ENCODE measurements at places on chromosomes 11 and 22.

DNA sequence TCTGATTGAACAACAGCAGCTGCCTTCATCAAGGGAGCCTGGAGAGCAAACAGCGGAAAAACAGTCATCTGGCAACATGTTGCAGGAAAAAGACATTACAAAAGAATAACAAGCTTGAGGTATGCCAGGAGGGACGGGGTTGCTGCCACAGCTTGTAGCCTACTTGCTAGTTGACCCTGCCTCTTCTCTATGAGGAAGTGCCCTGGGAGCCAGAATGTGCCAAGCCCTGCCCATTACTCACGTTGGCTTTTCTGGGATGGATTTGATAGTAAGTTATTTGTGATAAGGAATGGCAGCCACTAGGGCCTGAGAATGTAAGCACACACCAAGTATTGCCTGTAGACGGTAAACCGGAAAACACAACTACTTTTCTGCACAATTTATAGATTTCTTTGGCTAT is 113.5 kb upstream of the KIRREL3 start:
- no peak for DNase-seq

DNA sequence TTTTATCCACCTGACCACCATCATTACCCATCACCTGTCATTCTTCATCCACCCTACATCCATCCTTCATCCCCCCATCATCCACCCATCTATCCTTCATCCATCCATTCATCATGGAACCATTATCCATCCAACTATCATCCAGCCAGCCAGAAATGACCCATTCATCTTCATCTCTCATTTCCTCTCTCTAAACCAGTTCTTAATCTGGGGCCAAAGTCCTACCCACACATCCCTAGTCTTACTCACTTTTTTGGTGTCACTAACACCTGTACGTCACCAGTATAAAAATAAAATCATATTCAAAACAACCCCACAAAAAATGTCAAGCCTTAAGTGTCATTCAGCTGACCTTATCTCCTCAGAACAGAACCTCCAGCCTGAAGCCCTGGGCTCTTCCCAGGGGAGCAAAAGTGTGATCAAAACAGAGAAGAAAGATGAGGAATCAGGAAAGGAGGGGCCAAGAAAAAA is 12.3 kb downstream of the SPI1 start:
- no peak for DNase-seq

DNA sequence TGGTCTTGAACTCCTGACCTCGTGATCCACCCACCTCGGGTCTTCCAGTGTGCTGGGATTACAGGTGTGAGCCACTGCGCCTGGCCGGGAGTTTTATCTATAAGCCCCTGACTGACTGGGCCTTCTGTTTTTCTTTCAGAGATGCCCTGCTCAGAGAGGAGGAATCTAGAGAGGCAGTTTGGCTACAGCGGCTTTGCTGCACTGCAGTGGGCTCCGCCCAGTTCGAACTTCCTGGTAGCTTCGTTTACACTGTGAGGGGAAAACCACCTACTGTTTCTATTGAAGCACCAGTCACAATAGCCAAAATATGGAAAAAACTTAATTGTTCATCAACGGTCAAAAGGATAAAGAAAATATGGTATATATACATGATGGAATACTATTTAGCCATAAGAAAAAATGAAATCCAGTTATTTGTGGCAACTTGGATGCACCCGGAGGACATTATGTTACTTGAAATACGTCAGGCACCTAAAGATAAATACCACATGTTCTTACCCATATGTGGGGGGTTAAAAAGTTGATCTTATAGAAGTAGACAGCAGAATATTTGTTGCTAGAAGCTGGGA is 31.9 kb upstream of the FAM181B start:
- no peak for DNase-seq

- no peak for DNase-seq
Measured at GRCh38 chr11:33321422-33321821, 64.2 kb downstream of the HIPK3 start.

- DNase-seq = no peak
Measured at GRCh38 chr22:32820131-32821119, 18.9 kb downstream of the TIMP3 start.

GRCh38 chr11:35905646-35906276 is 38.1 kb upstream of the LDLRAD3 start:
- no peak for DNase-seq

GRCh38 chr11:43687120-43687791 is 6.7 kb downstream of the HSD17B12 start:
- DNase-seq = peak; percentile 10

DNA sequence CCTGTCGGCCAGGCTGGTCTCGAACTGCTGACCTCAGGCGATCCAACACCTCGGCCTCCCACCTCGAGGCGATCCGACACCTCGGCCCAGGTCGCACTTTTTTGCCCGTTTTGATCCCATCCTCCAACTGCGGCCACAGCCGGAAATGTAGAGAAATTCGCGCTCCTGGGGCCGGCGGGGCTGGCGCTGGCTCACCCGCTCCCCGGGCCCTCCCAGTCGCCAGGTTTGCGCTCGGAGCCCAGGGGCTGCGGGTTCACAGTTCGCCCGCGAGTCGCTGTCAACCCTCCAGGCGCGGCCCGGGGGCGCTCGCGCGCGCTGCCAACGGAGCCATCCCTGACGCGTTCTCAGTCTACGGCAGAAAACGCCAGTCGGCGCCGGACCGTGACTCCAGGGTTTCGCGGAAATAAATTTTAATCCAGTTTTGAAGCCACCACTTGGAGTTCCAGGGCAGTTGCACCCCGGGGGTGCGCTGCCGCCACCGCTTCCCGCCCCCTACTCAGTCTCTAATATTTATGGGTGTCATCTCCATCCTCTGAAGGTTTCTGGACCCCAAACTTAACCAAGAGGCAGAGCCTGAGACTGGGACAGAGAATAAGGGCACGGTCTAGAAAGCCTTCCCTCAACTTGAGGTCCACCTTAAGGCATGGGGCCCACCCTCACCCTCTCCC is 1.5 kb upstream of the KLHDC7B start:
- peak; percentile 80 for DNase-seq

- no peak for DNase-seq
Measured at GRCh38 chr11:57095417-57095816, 86.3 kb upstream of the LRRC55 start.

- no peak for DNase-seq
Measured at GRCh38 chr11:133500435-133500834, 31.9 kb downstream of the OPCML start.

- no peak for DNase-seq
Measured at GRCh38 chr22:37355174-37355573, 72.1 kb downstream of the ELFN2 start.

DNA sequence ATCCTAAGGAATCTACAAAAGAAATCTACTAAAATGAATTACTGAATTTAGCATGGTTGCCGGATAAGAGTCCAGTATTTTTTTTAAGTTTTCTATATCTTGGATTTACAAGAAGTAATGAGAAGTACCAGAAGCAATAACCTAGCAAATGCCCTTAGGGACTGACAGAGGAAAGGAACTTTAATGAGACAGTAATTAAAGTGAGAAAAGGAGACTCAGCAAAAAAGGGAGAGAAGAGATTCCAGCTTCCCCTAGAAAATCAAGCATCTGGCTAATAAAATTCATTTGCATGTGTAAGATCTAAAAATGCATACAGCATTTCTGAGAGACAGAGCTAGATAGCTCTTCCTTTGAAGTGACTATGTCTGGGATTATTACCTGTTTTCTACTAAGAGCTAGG is 39.1 kb downstream of the IZUMO1R start:
- no peak for DNase-seq

- DNase-seq = no peak
Measured at GRCh38 chr11:97123237-97123636, 733.4 kb downstream of the JRKL start.

GRCh38 chr22:29461263-29461662 is 18.8 kb upstream of the NEFH start:
- DNase-seq = no peak

DNA sequence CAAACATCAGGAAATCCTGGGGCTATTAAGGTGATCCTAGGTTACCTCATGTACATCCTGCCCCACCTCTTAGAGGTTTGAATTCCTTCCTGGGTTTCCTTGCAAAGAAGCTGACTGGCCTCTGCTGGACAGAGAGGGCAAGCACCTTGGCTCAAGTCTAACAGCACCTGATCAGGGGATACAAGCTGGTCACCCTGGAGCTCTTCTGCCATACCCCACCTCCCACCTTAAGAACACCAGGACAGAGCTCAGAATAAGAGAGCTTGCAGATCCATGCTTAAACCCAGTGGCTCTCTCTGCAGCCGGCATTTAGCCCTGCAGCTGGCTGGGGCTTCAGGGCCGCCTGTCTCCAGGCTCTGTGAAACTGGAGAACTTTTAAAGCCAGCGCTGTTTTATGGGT is 386.6 kb upstream of the NARS2 start:
- peak; percentile 31 for DNase-seq

- no peak for DNase-seq
Measured at GRCh38 chr11:69195824-69196782, 40.4 kb downstream of the SMIM38 start.

DNA sequence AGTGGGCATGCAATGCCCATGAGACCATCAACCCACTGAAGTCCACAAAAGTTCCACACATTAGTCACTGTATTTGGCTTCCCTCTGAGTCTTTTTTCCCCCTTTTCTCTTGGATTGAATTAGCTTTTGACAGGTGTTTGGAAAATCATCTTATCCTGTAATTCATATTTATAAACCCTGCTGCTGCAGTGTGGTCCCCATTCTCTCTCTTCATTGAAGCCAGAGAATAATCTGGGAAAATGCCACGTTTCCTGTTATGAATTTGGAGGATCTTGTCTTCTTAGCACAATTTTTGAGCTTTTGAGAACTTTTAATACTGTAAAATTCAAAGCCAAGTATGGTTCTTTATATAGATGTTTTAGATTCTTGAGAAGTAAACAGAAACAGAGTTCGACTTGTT is 84.8 kb downstream of the UVRAG start:
- DNase-seq = no peak

DNA sequence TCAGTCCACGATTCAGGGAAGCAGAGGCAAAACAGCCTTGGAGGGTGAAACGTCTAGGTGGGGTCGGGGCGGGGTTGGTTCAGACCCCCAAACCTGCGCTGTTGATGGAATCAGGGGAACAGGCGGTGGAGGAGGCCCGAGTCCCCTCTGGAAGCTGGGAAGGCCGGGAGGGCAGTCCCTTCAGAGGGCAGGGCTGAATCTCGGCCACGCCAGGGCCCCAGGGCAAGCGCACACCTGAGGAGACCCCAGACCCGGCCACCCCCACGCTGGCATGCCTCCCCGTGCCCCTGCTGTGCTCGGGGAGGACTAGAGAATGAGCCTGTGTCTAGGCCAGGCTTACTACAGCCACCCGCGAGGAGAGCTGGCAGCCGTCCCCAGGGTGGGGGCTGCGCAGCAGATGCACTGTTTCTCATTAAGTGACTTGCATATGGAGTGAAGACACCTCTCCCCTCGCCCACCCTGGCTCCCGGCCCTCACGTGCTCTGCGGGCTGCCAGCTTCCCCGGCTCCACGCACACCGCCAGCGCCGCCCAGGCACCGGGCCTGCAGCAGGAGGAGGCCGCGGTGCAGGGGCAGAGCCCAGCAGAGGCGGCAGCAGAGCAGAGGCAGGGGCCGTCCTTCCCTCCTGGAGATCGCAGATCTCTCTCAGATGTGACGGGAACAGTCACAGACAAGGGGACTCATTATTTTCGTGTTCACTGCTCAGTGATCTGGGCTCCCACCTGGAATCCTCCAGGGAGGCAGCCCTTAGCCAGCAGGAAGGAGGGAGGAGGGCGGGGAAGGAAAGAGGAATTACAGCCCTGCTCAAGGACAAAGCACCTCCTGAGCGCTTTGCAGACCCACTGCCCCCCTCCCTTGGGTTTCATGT is 47.1 kb upstream of the OPCML start:
- DNase-seq = no peak
